Left ventricle myocardium superior (tissue), 1 donor: ENCODE measurements at places on chromosomes 16 and 17.

- no peak for DNase-seq
Observed at GRCh38 chr16:67444259-67445125, 13.6 kb downstream of the HSD11B2 start.

GRCh38 chr16:340370-341091 is 12.0 kb downstream of the AXIN1 start:
- no peak for DNase-seq

DNA sequence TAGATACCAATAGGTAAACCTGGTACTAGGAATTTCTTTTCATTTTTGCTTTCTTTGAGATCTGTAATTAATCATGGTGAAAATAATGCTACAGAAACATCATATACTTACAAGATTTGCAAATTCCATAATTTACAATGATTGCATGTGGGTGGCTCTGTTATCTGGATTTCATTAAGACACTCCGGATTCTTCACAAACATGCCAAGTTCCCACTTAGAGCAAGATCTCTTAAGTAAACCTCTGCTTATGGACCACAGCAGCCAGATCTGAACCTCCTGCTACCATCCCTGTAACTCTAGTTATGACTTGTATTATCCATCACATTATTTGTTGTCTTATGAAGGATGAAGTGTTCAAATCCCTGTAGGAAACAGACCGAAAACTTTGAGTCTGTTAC is 424.7 kb downstream of the CDH13 start:
- DNase-seq: no peak

- no peak for DNase-seq
Observed at GRCh38 chr16:27205423-27206065, 2.2 kb downstream of the KDM8 start.

GRCh38 chr17:29567554-29568330 is 759 bp upstream of the TP53I13 start:
- peak; percentile 83 for DNase-seq

GRCh38 chr17:57670769-57671569 is 74.1 kb downstream of the CCDC182 start:
- DNase-seq: no peak

DNA sequence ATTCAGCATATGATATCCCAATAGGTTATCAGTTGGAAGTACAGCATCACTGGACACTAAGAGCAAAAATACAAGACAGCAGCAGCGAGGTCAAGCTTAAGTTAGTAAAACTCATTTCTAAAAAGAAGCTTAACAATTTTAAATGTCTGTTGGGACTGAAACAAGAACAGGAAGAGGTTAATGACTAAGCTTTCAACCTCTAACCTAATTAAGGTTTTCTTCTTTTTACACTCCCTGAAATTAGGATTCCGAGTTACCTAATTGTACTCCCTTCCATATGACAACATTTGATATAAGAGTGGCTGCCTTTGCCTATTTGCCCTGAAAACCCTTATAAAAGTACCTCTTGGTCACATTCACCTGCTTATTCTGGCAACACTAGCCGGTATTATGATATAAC is 34.3 kb downstream of the CPSF4L start:
- DNase-seq: no peak

DNA sequence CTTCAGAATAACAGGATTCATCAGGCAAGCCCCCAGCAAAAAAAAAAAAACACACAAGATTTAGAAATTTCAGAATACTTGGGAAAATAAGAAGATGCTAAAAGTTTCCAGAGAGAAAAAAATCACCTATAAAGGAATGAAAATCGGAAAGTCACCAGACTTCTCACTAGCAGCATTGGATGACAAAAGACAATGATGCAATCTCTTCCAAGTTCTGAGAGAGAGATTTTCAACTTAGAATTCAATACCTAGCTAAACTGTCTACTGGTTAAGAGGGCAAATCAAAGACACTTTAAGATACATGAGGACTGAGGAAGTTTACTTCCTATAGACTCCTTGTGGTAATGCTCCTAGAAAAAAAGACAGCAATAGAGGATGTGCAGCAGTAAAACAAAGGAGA is 23.9 kb upstream of the TNS4 start:
- DNase-seq: no peak

GRCh38 chr17:32777436-32777835 is 99.5 kb downstream of the MYO1D start:
- no peak for DNase-seq

DNA sequence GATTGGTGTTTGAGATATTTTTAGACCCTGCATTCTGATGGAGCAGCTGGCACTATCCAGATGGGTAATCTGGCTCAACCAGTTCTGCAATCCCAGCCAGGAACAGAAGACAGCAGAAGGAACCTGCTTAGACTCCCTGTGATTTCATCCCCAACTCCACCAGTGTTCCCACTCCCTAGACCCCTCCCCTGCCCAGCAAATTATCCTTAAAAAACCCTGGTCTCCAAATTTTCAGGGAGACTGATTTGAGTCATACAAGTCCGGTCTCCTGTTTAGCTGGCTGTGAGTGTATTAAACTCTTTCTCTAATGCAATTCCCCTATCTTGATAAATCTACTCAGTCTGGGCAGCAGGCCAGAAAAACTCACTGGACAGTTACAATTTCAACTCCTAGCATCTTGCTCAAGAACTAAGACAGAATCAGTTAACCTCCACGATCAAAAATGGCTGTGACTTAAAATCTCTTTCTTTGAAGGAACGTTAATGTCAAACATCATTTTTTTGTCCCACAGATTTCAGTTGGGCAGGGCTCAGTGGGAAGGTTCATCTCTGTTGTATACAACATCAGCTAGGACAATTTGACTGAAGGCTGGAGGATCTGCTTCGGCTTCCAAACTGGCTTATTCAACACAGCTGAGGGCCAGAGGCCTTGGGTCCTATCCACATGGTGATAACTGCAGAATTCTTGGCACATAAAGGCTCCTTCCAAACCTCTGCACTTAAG is 4.9 kb upstream of the RBL2 start:
- DNase-seq: no peak

- DNase-seq: peak; percentile 28
Observed at GRCh38 chr17:80890196-80890920, 101.3 kb upstream of the CHMP6 start.

DNA sequence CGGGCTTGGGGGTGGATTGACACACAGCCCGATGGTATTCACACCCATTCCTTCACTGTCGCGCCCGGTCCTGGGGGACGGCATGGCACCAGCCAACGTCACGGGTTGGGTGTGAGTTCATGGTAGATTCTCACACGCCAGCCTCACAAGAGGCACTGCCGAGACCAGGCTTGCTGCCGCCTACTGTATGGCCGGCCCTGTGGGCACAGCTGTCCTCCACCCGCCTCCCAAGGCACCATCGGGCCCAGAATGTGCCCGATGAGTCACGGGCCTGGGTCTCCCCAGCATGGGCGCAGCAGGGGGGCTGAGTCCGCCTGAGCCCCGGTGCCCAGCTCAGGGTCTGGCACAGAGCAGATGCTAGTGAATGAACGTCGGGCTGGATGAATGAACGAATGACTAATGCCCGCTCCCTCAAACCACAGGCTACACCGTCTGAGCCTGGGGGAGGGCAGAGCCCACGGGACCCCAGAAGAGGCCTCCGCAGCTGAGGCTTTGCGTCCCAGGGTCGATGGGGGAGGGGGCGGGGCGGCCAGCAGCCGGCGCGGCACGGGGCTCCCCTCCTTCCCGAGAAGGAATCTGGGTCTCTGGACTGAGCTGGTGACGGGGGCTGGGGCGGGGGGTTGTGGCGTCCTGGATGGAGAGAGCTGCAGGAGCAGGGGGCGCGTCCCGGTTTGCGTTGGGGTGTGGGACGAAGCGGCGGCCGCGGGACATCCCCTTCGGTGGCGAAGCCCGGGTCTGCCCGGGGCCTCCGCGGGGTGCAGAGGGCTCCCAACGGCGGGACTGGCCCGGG is 829 bp downstream of the PITPNM3 start:
- DNase-seq: peak; percentile 38

DNA sequence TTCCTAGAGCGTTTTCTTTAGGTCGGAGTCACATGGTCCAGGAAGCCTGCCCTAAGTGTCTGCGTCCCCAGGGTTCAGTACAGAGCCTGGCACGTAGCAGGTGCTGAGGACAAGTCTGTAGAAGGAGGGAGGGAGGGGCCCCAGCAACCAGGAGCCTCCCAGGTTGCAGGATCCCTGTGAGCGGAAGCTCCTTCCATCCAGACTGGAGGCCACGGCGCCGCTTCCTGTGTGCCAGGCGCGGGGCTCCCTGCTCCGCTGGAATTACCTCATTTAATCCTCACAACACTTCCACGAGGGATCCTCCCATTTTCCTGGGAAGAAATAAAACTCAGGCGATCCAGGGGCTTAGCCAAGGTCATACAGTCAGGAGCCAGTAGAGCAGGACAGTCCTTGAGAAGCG is 22.1 kb downstream of the TRARG1 start:
- no peak for DNase-seq

DNA sequence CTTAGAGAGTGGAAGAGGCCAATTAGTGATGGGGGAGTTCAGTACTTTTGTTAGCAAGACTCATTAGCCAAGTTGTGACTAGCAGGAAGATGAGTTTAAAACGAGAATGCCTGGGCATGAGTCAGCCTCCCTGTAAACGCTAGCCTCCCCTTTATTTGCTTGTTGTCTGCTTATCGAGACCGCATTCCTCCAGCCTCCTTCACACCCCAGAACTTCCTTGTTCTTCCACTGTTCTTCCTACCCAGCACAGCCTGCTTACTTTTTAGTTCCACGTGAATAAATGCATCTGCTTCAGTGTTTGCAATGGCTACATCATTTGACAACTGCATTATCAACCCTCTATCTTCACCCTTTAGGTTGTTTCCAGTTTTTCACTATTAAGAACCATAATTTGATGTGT is 20.2 kb upstream of the OR3A1 start:
- DNase-seq: no peak

DNA sequence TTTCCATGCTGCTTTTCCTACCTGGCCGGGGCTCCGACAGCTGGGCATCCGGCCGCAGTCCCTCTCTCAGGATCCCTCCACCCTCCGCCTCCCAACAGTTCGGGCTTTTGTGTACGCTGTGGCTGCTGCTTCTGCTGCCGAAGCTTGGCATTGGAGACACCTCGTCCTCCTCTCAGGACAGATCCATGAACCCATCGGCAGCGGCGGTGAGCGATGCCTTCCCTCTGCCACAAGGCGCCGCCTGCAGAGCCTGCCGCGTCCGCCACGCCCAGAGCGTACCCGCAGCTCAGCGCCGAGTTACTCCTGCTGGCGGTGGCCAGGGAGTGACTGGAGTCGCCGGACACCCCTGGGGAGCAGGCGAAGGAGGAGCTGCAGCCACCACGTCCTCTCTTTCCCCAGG is 2032.8 kb downstream of the TP53TG3F start:
- no peak for DNase-seq

- DNase-seq: no peak
Observed at GRCh38 chr16:51393381-51394005, 242.4 kb upstream of the SALL1 start.

DNA sequence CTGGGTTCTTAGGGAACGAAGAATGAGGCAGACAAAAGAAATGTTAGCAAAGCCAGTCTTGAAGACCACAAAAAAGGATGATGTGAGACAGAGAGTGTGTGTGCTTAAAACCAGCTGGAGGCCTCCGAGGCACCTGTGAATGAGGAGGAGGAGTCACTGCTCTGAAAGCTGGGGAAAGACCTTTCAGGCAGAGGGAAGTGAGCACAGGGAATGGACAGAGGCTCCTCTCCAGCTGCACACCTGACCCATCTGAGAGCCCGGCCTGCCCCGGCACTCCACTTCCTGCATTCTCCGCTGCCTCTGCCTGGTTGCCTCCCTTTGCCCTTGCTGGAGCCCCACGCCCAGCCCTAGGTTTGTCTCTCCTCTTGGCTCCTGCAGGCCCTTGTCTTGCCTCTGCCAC is 55.2 kb upstream of the SREBF1 start:
- no peak for DNase-seq

DNA sequence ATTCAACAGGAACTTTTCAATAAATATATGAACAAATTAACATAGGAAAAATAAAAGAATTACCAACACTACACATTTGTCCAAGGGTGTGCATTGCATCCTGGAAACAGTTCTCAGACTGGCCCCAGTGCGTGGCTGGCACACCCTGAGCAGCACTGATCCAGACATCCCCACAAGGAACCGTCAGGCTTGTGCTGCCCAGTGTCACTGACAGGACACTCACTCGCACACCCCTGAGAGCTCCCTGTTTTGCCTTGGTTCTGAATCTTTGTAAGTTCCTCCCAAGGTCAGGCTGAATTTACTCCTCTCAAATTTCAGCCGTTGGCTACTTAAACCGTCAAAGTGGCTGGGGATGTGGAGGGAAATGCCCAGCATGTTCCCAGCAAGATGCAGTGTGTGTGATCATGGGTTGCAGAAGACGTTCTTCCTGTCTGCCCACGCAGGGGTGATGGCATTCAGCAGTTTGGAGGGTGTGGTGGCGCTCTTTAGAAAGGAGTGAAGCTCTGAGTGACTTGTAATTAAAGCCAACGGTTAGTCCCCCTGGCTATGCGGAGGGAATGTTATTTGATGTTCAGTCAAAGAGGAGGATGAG is 1.7 kb downstream of the MT2A start:
- peak; percentile 53 for DNase-seq

DNA sequence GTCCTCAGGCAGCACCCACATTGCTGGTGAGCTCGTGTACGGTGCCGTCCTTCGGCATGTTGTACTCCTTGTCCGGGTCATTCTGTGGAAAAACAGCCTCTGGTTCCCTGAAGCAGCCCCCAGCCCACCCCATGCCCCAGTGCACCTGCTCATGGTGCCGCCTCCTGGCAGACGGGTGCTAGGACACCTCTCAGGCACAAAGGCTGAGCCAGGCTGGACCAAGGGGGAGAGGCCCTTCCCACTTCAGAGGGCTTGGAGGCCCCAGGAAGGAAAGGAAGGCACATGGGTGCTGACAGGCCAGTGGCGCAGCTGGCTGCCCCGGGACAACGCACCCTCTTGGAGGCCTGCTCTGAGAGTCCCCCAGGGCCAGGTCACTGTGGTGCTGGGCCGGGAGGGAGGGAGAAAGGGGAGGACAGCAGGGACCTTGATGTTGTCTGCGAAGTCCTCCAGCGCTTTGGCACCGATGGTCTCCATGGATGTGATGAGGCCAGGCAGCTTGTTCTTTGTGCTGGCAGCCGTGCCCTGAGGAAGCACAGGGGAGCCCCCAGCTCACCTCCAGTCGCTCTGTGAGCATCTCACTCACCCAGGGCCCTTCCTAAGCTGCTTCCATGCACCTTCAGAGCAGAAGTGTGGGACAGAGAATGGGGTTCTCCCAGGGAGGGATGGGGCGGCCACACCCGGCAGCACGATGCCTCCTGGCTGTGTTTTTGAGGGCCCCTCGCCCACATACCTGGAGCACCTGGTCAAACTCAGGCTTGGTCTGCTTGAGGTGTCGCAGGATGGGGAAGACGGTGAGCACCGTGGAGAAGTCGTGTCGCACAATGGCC is 9.3 kb downstream of the ZACN start:
- no peak for DNase-seq

- peak; percentile 25 for DNase-seq
Observed at GRCh38 chr16:2586241-2586640, 48.4 kb downstream of the PDPK1 start.

DNA sequence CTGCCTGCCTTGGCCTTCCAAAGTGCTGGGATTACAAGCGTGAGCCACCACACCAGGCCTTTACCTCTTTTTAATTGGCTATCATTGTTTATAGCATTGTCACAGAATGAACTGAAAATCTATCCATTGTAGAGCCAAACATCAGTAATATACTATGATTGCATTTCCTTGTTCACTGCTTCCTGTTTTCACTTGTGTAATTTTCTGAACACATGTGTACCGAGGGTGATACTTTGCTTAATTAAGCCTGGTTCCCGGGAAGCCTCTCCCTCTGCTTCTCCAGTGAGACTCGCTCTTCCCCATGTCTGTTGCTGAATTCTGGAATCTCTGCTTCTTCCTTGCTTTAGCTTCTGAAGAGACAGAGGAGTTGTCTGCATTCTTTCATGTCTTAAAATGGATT is 33.1 kb downstream of the POLR3E start:
- DNase-seq: no peak

GRCh38 chr17:64498308-64499203 is 1.7 kb upstream of the POLG2 start:
- DNase-seq: no peak
